ENCODE measurements at places on chromosomes 11 and 22. TPM values are rescaled to one million over a fixed set of nuclear protein-coding genes. Genes with fewer than 3 reads are reported as not detected.

DNA sequence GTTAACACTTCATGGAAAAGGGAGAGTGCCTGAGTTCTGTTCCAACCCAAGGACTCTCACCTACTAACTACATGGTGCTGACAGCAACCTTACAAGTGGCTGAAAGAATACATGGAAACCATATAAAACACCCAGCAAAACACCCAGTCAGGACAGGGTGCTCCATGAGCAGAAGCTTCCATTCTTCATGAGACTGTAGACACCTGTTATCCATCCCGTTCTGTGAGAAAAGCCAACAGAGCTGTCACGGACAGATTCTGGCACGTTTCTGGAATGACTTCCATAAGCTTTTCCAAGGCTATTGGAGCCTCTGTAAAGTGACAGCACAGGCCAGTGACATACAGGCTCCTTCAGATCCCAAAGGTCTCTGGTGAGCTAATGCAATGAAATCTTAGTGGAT lies 23.2 kb downstream of the PRR14L start:
- DNase-seq: no peak

DNA sequence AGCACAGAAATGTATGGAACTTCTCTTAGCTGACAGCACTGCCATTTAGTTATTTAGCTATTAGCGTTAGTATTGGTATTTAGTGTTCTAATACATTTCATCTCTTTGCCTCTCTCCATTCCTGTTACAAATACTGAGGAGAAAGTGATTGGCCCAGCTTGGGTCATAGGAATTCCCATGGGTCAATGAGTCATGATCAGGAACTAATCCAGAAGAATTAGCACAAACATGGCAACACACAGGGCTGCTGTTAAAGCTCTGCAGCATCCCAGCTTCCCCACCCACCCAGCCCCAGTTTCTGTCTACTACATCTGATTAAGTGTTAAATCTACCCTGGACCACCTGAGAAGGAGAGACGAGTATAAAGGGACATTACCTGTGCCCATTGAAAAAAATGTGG lies 36.1 kb downstream of the PDGFD start:
- DNase-seq: no peak

GRCh38 chr11:101264306-101264705 lies 134.7 kb upstream of the PGR start:
- DNase-seq: no peak

- DNase-seq: no peak
Observed at GRCh38 chr22:37734964-37735451, 38.2 kb downstream of the TRIOBP start.

DNA sequence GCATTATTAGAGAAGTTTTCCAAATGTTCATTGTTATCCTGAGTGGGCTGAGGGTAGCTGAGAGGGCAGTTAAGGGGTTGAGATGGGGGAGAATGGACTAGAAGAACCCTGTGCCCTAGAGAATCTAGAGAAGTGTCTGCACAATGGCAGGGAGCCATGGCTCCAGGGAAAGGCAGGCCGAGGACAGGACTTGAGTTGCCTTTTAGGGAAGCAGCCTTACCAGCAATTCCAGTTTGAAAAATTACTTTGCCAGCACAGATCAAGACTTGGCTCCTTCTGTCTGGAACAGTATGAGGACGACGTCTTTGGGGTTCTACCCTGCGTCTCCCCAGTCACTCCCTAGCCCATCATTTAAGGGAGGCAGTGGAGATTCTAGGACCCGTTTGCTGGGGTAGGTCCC lies 25.7 kb upstream of the MICAL3 start:
- DNase-seq: no peak

GRCh38 chr22:19761725-19762567 lies 1.4 kb downstream of the TBX1 start:
- no peak for DNase-seq

DNA sequence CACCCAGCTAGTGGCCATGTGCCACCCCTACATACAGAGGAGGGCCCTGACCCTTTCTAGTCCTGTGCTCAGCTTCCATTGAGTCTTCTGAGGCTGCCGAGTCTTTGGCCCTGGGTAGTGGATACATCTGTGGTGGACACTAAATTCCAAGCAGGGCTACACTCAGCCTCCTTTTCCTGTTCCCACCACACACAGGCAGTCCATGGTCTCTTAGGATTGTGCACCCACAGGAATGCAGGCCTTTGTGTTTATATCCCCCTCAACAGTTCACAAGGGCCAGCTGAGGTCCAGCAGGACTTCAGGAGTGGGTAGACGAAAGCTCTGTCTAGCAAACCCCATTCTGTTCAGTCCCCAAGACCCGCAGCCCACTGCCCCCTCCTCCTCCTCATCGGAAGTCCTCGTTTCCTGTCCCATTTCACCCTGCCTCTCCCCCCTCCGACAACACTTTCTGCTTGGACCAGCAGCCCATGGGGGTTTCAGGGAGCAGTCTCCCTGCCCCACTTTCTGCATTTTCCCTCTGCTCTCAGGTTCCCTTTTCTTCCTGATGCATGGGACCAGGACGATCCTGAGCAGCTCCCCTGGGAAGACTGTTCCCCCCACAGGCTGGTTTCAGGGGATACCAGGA lies 91.8 kb downstream of the SWAP70 start:
- DNase-seq: no peak

GRCh38 chr11:133258751-133259150 lies 273.6 kb downstream of the OPCML start:
- DNase-seq: no peak

The MLC1 gene
- total RNA-seq: 67.7 TPM

- no peak for DNase-seq
Observed at GRCh38 chr11:59724066-59724465, 10.4 kb upstream of the OR10V1 start.

DNA sequence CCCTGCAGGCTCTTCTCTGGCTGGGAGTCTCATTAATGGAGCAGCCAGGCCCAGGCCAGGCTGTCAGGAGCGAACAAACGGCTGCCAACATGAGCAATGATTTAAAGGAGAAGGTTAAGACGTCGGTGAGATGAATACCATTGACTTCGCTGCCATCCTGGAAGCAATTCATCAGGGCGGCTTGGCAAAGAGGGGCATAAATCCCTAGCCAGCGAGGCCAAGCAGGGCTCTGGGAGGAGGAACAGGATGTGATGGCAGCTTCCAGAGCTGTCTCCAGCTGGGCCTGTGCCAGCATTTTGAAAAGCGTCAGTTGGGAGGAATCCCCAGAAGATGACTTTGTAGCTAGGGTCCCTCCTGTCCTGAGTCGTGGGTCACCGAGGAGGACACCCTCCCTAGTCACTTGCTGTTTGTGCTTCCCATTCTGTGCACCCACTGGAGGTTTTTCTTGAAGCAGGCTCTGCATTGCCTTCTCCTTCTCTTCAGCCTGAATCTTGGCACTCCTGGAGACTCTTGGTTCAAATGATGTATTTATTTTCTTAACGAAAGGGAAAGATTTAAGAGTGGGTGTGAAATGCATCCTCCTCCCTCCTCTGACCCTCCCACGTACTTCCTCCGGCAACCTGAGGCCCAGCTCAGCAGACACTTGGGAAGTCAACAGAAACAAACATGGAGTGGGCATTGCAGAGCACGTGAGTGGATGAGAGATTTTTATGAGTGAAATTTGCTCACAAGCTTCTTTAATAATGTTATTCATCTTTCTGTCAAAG lies 476.3 kb upstream of the CADM1 start:
- no peak for DNase-seq

GRCh38 chr11:97048481-97048880 lies 658.7 kb downstream of the JRKL start:
- no peak for DNase-seq

GRCh38 chr11:123678246-123678645 lies 23.8 kb upstream of the SCN3B start:
- no peak for DNase-seq

The CD3E gene
- 322 TPM for total RNA-seq

The DENND5A gene
- 42.5 TPM for total RNA-seq

DNA sequence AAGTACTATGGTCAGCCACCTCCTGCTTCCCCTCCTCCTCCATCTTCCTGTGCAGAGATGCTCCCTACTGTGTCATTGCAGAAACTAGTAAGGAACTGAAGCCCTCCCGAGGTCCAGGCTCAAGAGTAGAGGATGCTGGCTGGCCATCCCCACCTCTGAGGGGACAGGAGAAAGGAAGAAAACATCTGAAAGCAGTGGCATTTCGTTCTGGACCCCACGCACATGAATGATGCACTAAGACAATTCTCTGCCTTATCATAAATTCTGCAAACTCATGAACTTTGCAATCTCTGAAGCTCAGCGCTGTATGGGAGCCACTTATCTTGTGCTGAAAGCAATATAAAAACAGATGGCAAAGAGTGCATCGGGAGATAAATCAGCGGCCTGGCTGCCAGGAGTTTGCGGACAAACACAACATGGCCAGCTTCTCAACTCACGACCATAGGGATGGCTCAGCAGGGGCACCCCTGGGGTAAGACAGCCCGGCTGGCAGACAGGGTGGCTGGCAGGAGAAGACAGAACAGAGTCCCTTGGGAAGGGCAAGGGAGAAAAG lies 306.4 kb downstream of the NXPE2 start:
- no peak for DNase-seq

The P2RY6 gene
- total RNA-seq: 0.24 TPM

The PRR33 gene
- total RNA-seq: 0.32 TPM

GRCh38 chr11:57793351-57794115 lies 31.9 kb downstream of the CTNND1 start:
- peak; percentile 31 for DNase-seq

- no peak for DNase-seq
Observed at GRCh38 chr11:132590554-132590953, 941.7 kb downstream of the OPCML start.

The CCDC88B gene
- total RNA-seq: 272 TPM

DNA sequence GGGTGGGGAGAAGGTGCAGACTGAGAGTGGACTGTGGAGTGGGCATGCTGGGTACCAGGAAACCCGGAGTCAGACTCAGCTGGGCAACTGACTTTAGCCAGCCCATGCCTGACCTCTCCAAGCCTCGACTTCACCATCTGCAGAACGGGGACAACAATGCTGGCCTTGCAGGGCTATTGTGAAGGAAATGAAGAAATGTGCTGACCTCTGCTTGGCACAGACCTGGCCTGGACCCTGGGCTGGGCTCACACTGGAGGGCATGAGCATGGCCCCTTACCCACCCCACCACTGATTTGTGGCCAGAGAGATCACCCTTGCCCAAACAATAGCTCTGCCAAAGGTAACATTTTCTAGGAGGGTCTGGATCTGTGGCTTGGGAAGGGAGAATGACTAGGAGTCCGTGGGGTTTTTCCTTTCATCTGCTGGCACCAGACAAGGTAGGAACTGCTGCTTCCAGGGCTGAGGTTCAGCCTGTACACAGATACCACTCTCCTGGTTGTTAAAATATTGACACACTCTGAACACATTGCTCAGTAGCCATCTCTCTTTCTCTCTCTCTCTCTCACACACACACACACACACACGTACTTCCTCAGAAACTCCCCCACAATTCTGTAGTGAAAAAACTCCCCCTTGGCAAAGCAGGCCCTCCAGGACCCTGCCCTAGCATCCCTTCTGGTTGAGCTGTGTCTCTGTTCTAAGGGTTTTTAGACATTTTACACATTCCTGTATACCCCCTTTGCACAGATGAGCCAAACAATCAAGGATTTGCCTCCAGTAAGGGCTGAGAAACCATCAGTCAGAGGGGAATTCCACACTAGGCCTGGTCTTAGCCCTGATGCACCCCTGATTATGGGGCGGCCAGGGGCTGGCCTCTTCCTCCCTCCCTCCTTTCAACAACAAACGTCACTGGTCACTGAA lies 1.0 kb downstream of the MOGAT2 start:
- no peak for DNase-seq

- no peak for DNase-seq
Observed at GRCh38 chr11:85828640-85828978, 17.7 kb upstream of the SYTL2 start.

DNA sequence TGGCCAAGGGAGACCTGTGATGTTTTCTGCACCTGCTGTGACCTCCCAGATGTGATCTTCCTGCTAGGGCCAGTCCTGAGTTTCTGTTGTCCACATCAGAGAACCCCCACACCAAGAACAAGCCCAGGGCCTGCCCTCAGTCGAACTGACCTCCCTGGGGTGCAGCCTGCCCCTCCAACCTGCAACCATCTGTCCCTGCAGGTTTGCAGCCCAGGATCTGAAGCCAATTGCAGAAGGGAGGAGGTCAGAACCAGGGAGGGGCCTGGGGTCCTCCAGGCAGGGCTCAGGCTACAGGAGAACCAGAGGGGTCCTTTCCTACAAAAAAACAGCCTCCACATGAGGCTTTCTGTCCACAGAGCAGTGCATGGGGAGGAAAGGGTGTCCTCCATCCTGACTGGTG lies 807 bp downstream of the TRIM3 start:
- no peak for DNase-seq

DNA sequence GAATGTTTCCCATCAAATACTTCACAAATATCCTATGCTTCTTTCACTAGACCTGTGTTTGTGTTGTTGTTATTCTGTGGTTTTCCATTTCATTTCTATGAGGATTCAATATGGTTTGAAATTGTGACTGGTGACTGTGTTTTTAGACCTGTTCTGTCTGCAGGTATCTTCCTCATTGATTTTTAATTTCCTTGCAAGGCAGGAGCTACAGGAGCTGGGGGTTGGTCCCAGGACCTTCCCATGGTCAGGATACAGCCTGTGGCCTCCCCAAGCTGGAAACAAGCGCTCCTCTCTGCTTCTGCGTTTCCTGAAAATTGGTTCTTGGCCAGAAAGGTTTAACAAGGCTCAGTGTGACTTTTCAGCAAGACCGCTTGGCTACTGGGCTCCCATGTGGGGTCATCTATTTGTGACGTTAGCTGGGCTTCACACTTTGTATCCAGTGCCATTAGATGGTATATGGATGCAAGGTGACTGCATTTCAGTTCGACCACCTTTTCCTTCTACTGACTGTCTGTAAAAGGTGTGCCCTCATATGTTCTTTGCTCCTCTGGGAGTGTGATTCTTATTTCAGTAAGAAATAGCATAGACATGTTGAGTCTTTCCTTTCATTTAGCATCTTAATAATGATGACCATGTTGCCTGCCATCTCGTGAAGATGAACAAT lies 21.5 kb downstream of the IGLL5 start:
- no peak for DNase-seq

GRCh38 chr11:1665313-1665712 lies 31.7 kb upstream of the KRTAP5-6 start:
- DNase-seq: no peak

The CASP12 gene
- total RNA-seq: not detected
